ENCODE measurements at places on chromosomes 2 and 18. TPM values are rescaled to one million over a fixed set of nuclear protein-coding genes. Genes with fewer than 3 reads are reported as not detected.

DNA sequence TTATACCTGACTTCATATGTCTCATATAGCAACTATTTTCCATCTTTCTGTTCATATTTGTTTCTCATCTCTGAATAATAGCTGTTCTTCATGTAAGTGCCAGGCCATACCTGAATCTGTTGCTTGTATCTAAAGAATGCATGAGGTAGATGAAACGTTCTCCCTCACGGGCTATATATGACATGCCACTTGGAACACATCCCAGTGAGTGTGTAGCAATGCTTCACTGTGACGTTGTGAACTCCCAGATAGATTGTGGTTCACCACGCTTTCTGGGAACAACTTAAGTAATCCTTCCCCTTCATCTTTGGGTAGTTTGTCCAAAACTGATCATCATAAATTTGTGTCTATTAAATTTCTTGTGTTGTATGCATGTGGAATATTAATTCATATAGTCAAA lies 60.1 kb downstream of the RDH14 start:
- H3K27ac ChIP-seq = no peak overlapping the region
- DNase-seq = no peak
- no peak overlapping the region for H3K4me3 ChIP-seq
- peaks cover 3% of the 10 kb centered on the region for H3K4me1 ChIP-seq

DNA sequence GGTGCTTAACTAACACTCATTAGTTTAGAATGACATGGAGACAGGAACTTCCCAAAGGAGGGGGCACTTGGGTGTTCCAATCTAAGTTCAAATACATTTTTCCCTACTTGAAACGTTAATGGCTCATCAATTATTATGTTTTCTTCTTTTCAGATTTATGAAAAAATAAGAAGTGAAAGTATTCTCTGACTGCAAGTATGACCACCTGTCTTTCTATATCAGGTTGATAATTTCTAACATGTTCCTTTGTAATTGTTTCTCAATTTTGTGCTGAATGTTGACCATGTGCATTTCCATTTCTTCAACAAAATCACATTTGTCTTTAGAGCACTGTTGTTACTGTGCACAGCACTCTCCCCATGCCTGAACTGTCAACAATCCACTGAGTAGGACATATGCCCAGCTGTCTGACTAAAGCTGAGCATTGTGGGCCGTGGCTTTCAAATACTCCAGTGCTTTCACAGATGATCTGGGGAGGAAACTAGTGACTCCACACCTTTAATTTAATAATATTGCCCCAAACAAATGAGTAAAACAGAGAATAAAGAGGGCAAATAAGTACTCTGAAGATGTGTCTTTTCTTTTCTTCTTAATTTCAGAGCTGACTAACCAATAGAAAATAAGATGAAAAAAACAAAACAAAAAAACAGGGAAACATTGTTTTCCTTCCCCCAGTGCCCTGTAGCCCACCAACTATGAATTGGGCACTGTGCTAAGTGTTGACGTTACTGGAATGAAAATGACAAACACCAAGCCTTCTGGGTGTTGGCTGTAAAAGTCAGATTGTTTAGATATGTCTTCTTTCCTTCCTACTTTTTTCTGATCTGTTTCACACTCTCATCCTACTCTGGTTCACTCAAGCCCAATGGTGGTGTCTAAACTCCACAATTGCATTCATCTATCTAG lies 16.0 kb downstream of the LANCL1 start:
- DNase-seq = no peak
- no peak overlapping the region for H3K27ac ChIP-seq
- no peaks in the 10 kb centered on the region for H3K27me3 ChIP-seq
- no peaks in the 10 kb centered on the region for H3K4me1 ChIP-seq
- no peak overlapping the region for H3K4me3 ChIP-seq
- H3K36me3 ChIP-seq = no peaks in the 10 kb centered on the region

DNA sequence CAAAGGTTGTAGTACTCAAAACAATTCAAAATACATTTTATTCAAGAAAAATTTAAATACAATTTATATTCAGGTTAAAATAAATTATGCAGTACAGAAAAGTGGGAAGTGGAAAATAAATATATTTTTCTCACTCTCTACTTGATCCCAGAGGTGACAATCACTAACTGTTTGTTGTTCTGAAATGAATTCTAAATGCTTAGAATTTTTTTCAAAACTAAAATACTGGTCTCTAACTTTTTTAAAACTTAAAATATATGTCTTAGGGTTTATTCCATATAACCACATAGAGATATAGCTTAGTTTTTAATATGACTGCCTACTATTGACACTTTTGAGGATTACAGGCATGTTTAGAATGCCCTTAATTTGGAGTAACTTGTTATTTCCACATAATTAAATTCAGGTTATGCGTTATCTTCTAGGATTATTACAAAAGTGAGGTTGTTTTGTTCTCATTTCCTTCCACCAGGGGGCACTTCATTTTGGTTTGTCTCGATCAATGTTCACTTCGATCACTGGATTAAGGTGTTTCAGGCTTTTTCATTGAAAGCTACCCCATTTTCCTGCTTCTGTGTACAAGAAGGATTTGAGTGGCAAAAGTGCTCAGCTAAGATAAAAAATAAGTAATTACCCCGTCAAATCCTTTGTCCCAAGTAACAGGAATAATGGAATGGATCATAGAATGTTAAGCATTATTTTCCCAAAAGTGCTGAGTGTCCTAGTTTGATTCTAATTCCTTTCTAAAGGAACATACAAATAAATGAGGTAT lies 27.1 kb upstream of the TFPI start:
- no peak overlapping the region for H3K27ac ChIP-seq
- DNase-seq = peak; percentile 6
- H3K4me1 ChIP-seq = no peaks in the 10 kb centered on the region
- H3K36me3 ChIP-seq = no peaks in the 10 kb centered on the region
- H3K27me3 ChIP-seq = no peaks in the 10 kb centered on the region
- H3K4me3 ChIP-seq = no peak overlapping the region

- H3K4me3 ChIP-seq = no peak overlapping the region
- DNase-seq = no peak
- no peaks in the 10 kb centered on the region for H3K27me3 ChIP-seq
- H3K27ac ChIP-seq = no peak overlapping the region
Measured at GRCh38 chr2:237218756-237219155, 133.1 kb downstream of the COPS8 start.

DNA sequence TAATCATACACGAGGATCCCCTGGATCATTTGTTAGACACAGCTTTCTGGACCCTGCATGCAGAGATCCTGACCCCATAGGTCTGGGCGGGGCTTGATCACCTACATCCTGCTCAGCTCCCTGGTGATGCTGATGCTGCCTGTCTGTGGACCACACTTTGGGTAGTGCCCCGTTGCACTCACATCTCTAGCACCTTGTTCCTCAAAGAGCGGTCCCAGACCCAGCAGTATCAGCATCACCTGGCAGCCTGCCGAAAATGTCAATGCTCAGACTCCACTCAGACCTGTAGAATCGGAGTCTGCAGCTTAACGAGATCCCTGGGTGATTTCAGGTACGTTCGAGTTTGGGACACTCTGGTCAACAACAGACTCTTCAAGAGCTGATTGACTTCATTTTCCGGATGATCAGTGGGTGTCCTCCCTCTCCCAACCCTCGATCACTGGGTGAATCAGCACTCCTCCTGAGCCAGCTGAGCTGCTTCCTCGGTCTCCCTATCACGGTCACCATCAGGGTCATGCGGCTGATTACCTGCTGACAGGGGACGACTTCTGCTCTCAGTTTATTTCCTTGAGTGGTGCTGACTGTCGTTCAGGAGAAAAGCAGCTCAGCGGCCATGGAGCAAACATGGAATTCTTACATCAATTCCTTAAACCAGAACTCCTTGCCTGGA lies 150.6 kb upstream of the RAB12 start:
- H3K4me3 ChIP-seq = no peak overlapping the region
- H3K4me1 ChIP-seq = no peaks in the 10 kb centered on the region
- H3K36me3 ChIP-seq = no peaks in the 10 kb centered on the region
- H3K27me3 ChIP-seq = no peaks in the 10 kb centered on the region

CERS6 gene
- total RNA-seq = 7.5 TPM

CTNNA2 gene
- total RNA-seq = not detected

Measured in PC-9 (cell line).